RKO (cell line): ENCODE measurements at places on chromosomes 1 and 21.
A peak's percentile ranks its signal among the peaks of the same experiment; 100 is the strongest.

- no peak for DNase-seq
These were observed 834 bp upstream of the C8B start for GRCh38 chr1:56966698-56966999.

- DNase-seq = peak; percentile 91
These were observed 1.8 kb downstream of the PEX11B start for GRCh38 chr1:145916745-145917144.

- no peak for DNase-seq
These were observed 360.4 kb upstream of the NR5A2 start for GRCh38 chr1:199667089-199667488.

- no peak for DNase-seq
These were observed 74.5 kb downstream of the ITPKB start for GRCh38 chr1:226664413-226665101.

GRCh38 chr1:1666526-1666925, 7.7 kb upstream of the CDK11B start:
- no peak for DNase-seq

DNA sequence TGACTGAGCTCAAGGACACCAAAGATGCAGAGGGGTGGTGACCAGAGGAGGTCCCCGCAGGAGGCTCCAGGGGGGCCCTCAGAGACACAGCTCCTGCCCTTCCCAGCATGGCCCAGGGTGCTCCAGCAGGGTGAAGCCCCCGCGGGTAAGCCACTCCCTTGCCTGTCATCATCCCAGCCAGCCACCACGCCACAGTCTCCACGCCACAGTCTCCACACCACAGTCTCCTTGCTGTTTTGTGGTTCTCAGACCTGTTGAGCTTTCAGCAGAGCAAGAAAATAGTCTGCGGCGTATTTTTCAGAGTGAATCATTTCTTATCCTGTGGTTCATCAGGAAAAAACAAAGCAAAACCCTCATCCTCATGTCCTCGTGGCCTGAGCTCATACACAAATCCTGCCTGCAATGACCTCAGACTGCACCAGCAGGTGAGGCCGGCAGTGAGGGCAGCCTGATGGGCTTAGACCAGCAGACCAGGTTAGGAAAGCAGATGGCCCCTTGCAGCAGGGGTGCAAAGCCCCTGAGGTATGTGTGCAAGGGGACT, 25.7 kb upstream of the ABCG1 start:
- DNase-seq = no peak
